ENCODE measurements at places on chromosomes 2 and 18.

DNA sequence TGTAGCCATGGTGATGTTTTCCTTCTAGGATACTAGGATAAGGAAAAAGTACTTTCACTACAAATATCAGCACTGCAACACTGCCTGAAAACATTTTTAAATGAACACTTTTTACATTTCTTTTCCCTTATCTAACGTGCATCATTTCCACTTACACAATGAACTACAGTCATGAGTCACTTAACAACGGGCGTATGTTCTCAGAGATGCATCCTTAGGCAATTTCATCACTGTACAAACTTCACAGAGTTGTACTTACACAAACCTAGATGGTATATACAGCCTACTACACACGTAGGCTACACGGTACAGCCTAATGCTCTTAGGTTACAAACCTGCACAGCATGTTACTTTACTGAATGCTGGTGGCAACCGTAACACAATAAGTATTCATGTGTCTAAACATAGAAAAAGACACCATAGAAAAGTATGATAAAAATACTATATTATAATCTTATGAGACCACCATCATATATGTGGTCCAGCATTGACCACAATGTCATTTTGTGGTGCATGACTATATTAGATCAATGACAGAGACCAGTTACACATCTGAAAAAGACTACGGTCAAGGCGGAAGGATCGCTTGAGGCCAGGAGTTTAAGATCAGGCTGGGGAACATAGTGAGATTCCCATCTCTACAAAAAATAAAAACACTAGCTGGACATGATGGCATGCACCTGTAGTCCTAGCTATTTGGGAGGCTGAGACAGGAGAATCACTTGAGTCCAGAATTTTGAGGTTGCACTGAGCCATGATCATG, 39.8 kb downstream of the WDR33 start:
- no peak for DNase-seq

DNA sequence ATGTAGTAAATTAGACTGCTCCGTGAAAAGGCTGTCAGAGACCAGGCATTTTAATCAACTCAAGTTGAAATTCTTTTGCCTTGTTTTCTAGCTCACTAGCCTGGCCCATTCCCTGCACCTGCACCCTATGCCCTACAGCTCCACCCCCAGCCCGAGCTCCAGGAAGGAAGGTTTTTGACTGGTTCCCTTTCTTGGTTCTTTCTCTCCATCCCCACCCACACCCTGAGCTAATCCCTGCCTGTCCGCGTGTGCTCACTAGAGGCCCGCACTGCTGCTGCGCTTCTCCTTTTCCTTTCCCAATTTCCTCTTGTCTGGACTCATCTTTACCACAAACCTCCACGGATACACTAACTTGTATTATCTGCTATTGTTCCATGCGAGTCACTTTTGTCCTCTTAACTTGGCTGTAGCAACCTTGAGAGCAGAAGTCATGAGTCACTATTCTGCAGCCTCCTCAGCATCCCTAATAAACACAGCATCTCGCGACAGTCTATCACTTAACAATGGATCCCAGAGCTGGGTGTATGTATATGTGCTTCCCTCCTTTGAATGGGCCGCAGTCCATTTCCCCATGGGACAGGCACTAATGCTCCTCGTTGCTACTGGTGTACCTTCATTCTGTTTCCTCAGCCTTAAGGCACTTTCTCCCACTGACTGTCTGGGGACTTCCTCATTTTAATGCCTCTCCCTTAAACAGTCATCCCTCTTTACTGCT, 36.5 kb downstream of the COLEC12 start:
- no peak for DNase-seq

DNA sequence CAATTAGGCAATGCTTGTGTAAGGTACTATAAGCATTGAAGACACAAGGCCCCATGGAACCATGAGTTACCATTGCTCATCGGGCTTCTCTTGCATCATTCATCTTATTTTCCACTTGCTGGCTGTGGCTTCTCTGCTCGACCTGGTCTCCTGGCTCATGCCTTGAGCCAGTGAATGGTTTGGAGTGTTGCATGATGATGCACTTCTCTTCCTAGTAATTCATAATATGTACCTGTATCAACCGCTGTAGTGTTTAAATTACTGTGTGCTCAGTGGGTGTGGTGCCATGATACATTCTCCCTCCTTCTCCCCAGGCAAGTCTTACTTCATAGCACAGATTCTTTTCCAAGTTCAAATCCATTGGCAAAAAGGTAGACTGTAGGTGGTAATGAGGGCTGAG, 66.8 kb downstream of the ABCA12 start:
- no peak for DNase-seq

DNA sequence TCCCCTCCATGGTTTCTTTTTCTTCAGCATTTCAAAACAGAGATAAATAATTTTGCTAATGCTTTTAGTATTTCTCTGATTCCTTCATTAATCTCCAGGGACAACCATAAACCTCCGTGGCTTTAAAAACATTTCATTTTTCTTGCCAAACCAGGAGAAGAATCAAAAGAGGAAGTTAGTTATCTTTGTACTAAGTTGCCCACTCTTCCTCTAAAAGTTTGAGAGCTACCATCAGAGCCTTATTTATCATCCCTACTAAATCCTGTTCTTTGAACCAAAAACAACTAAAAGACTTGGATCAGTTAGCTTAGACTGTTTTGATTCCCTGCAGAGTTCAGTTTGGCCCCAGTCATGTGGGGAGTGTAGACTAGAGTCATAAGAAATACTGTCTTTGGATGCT, 208.4 kb downstream of the SETBP1 start:
- DNase-seq = no peak

DNA sequence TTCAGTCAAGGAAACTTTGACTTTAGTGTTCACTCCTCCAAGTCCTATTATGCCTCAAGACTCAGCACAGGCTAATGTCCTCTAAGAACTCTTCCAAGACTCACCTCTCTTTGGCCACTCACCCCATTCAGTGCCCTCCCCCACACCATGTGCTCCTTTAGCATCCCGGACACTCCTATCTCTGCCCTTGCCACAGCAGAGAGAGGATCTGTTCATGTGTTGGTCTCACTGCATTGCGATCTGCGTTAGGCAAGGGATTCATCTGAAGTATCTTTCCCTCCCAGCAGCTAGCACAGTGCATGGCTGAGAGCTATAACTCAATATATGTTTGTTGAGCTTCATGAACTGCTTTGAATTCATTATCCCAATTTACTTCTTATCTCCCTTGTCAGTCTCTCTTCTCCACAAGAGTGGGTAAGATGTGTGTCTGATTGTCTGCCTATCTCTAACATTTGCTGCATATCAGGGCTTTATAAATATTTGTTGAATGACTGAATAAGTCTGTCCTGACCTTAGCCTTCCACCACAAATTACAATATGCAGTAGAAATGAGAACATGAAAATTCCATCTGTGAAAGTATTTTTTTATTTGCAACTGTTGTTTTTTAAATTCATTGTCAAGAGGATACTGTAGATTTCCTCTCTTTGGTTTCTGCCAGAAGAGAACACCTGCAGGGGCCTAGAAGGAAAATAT, 179.9 kb upstream of the NCKAP5 start:
- no peak for DNase-seq
